HFF-Myc (cell line): ENCODE measurements at places on chromosomes 1 and 21.

- no peak for DNase-seq
These were observed 210.0 kb downstream of the HLX start for GRCh38 chr1:221089273-221089672.

GRCh38 chr1:45093334-45093733 is 81.3 kb downstream of the UROD start:
- DNase-seq = no peak

GRCh38 chr1:47809301-47810084 is 187.7 kb downstream of the TRABD2B start:
- no peak for DNase-seq

DNA sequence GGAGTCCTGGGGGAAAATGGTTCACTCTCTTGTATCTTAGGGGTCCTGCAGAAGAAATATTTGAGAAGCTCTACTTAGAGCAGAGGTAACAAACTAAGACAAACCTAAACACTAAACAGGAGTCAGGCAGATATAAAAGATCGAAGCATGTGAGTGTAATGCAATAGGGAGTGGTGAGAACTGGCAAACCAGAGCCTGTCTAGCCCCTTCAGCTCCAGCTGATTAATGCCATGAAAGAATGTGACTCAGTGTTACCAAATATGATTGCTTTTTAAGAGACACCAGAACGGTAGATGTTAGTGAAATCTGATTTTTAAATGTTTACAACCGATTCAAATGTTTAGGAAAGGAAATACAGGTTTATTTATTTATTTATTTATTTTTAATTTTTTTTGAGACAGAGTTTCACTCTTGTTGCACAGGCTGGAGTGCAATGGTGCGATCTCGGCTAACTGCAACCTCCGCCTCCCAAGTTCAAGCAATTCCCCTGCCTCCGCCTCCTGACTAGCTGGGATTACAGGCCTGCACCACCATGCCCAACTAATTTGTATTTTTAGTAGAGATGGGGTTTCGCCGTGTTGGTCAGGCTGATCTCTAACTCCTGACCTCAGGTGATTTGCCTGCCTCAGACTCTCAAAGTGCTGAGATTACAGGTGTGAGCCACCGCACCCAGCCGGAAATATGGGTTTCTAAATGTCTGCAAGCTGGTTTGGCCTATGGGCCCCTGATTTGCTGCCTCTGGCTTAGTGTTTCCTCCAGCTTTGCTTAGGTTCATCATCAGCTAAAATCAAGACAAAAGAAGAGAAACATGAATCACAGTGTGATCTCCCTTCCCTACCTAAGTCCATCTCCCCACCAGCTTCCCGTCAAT is 12.2 kb downstream of the TXNIP start:
- no peak for DNase-seq

DNA sequence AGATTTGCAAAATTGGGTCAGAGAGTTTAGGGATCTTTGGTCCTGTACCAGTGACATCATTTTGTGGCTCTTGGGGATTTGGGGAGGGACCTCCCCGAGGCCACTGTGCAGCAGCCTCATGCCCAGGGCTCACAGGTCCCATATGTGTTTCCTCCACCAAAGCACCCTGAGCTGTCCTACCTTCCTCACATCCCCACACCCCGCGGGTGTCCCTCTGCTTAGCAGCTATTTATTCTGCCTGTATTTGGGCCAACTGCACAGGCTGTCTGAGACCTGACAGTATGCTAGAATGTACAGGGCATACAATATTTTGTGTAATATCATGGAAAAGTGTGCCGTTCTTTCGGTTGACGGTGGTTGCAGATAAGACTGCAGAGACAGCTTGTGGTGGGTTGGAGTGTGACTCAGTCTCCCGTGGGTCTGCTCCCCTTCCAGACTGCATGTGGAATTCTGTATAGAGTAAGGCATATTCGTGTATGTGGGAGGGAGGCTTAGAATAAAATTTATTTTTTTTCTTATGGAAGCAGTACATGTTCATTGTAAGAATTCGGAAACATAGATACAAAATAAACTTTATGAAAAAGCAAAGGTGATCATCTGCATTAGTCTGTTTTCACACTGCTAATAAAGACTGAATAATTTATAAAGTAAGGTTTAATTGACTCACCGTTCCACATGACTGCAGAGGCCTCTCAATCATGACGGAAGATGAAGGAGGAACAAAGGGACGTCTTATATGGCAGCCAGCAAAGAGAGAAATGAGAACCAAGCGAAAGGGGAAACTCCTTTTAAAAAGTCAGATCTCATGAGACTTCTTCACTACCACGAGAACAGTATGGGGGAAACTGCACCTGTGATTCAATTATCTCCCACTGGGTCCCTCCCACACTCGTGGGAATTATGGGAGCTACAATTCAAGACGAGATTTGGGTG is 84.4 kb downstream of the ADARB1 start:
- no peak for DNase-seq

DNA sequence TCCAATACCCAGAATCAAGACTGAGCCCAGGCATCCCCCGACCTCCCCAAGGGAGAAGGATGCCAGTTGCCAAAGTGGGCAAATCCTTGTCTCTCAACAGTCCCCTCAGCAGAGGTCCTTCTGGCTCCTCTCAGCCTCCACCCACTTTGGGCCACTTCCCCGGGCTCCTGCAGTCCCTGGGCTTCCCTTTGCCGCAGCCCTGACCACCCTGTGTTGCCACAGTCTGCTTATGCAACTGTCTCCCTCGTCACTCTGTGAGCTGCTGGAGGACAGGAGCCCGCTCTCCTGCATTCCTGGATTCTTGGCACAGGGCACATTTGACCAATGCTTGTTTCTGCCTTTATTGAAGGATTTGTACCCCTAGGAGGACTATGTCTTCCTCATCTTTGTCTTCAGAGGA is 2.9 kb upstream of the LRP8 start:
- no peak for DNase-seq

DNA sequence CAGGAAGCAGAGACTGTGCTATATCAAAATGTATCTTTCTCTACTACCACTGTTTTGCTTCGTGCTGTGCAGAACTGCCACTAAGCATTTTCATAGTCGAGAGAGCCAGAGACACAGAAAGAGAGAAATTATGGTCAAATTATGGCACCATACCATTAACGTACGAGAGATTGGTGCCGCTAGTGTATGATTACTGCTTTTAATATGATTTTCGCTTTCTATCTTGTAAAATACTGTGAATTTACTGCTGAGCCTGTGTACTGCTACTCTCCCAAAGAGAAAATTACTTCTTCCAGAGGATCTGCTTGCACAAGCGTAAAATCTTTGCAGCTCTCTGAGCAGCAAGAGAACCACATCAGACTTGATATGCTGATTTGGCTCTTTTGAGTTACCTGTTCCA is 71.1 kb upstream of the ZNF281 start:
- DNase-seq = no peak

DNA sequence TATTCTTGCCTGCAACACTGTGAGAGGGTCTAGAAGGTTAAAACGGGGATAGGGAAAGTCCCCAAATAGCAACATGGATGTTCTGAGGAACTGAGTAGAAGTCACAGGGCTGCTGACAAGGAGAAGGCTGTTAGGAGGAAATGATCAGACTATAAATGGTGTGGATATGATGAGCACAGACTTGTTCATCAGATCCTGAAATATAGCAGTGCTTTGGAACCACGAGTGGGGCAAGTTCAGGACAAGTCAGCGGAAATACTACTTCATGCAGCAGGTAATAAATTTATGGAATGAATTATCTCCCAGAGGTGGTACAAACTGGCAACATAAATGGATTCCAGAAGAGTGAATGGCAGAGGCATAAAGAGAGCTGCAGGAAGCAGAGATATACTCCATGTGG is 3.2 kb upstream of the KIAA0040 start:
- DNase-seq = no peak

- DNase-seq = no peak
These were observed 102.3 kb downstream of the LACTBL1 start for GRCh38 chr1:22870201-22870871.

DNA sequence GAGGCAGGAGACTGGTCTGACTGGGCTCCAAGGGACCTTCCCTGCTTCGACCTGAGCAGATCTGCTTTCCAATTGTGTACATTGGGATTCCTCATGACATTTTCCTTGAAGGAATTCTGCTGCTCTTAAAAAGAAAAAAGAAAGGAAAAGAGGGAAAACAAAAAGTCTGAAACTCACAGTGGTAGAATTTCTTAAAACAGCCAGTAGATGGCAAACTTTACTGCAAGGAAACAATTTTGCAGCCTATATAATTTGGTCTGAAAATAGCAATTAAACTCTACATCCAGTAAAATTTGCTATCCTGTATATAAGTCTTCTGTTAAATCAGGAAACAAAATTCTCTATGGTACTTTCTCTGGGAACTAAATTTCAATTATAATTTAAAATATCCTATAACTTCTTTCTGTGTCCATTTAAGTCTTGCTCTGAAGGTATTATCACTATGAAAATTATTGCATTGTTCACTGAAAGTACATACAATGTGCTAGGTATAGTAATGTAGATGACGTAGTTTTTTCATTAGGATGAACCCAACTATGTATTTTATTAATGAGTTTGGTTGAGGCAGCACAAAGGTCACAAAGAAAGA is 59.8 kb downstream of the CRB1 start:
- no peak for DNase-seq
